ENCODE measurements at places on chromosomes 7 and 10.

DNA sequence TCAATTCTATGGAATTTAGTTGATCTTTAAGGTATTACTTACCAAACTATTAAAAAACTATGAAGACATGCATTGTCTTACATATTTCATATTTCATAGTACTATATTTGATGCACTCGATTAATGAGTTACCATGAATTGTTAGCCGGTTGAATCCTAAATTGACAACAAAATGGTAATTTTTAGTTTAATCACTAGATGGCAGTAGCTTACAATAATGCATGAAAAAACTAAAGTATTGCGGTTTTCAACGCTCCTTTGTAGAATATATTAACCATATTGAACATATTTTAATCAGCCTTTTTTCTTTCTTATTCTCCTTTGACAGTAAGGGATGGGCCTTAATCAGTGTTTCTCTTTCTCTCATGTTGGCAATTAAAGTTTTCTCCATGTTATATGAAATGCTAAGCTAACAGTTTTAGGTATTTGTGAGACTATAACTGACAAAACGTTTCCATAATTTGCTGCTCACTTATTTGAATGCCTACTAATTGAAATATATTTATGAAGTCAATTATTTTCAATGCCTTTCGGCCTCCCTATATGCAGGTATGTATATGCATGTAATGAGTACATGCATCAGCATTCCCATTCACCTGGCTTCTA lies 48.5 kb upstream of the ARL4A start:
- DNase-seq, result peak; percentile 50

DNA sequence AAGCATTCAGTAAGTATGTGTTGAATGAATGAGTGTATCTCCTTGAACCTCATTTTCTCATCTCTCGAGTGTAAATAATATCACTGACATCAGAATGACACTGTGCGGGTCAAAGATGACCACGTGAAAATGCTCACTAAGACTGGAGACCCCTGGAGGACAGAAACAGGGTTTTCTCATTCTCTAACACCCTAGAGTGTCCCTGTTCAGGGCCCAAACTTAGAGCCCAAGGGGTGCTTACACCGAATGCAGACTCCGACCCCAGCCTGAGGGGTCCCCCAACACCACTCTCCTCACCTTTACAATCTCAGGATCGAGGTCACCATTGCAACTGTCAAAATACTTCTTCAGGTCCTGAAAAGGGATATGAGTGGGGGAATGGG lies 1.4 kb downstream of the CDK5 start:
- no peak for DNase-seq

GRCh38 chr10:131576341-131577177 lies 265.0 kb upstream of the TCERG1L start:
- no peak for DNase-seq

DNA sequence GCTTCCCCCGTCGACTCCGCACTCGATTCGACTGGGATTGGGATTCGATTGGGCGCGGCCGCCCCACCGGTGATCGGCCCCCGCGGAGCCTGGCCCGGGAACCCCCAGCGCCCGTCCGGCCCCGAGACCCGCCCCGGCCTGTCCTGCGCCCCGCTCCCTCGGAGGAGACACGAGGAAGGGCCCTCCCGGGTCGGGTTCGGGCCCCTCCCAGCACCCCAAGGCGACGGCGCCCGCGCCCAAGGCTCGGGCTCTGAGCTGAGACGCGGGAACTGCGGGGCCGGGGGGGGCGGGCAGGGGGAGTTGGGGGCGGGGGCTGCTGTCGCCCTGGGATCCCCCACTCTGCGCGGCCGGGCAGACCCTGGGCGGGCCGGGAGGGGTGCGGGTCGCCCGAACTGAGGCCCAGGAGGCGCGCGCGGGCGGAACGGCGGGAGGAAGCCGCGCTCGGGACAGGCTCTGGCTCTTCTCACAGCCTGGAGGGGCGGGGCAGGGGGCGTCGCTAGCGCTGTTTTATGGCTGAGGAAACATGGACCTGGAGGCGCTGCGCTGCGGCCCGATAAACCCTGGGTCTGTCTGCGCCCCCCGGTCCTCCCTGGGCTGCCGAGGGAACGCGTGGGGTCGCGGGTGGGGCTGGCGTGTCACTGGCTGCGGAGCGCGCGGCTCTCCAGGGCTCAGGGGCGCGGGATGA lies 1.7 kb upstream of the NKX6-2 start:
- DNase-seq, result no peak

DNA sequence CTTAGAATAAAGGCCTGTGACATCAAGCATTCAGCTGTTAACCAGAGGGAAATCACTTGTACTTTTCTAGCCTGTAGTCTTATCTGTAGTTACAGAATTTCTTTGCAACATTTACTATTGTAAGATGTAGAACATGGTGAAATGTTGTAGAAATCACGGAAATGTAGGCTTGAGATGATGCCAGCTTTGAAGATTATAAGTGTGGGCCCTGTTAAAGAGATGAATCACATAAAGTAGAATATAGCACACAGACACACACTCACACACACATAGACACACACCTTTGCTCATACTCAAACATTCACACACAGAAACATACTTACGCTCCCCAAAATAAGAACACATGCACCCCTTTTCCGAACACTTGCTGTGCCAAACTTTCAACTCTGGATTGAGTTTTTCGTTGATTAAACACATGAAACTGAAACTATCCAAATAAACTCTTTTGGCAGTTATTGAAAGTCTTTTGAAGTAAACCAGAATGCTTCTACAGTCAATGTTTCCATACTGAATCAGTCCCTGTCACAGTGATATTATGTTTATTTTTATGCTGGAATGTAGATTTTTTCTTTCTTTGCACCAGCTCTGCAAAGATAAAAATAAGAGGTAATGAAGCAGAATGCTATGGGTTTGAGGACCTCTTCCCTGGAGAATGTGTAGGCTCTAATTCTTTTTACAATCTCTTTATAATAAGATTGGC lies 230.3 kb upstream of the MEOX2 start:
- peak; percentile 39 for DNase-seq

DNA sequence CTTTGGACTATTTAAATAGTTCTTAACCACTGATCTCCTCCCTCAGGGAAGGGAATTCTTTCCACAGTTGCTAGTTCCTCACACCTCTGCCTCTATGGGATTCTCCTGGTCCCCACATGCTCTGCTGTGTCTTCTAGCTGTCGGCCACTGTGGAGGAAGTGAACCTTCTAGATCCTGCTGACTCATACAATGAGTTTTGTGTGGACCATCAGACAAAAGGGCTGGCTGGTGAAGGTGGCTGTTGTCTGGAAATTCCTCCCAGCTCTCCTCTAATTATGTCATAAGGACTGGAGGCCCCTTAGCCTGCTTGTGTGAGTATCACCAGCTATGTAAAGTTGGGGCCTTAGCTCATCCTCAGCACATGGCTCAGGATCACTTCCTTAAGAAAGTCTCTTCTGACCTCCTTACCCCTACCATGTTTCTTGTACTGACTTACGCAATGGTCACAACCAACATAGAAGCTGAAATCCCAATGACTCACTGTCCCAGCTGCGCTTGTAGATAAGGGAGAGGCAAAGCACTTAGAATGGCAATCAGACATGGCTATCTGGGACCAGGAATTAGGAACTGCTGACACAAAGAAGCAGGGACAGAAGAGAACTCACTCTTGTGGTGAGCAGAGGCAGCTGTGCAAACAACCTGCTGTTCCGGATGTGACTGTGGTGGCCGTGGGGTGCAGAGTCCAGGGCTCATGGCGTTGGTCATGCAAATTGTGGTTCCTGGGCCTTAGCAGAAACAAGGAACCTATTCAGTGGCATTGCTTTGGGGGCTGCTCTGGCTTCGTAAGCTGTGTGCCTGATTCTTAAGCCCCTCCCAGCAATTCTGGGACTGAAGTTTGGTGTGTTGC lies 2.5 kb upstream of the MACC1 start:
- DNase-seq, result peak; percentile 92

DNA sequence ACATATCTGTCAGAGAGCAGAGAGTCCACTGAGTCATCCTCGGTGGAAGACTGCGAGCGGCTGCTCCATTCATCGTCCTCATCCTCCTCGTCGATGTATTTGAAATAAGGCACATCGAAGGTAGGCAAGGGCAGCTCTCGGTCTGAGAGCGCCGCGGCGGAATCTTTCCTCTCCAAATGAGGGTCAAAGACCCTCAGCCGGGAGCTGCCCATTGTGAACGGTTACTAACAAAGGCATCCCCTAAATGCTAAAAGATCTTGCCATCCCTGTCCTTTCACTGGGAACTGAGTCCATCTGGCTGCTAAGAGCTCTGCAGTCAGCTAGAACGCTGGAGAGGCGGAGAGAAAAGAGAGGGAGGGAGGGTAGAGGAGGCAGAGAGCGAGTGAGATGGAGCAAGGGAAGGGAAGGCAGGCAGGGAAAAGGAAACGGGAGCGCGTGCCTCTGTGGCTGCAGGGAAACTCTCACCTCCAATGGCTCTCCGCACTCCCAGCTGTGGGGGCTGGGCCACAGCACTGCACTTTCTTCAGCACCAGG lies 163.4 kb downstream of the RAPGEF5 start:
- DNase-seq, result peak; percentile 21

DNA sequence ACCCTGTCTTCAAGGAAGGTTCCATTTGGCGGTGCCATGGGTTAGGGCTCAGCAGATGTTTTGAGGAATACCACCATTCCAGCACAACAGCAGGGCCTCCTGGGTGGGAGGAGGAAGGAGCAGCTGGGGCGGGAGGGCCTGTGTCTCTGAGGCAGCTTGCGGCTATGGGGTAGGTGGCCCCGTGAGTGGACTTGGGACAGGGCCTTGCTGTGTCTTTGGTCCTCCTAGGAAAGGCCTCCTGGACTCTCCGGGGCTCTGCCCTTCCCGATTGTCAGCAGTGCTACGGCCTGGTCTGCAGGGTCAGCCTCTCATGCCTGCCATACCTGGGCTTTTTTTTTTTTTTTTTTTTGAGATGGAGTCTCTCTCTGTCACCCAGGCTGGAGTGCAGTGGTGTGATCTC lies 96.7 kb downstream of the PAXIP1 start:
- DNase-seq, result no peak

DNA sequence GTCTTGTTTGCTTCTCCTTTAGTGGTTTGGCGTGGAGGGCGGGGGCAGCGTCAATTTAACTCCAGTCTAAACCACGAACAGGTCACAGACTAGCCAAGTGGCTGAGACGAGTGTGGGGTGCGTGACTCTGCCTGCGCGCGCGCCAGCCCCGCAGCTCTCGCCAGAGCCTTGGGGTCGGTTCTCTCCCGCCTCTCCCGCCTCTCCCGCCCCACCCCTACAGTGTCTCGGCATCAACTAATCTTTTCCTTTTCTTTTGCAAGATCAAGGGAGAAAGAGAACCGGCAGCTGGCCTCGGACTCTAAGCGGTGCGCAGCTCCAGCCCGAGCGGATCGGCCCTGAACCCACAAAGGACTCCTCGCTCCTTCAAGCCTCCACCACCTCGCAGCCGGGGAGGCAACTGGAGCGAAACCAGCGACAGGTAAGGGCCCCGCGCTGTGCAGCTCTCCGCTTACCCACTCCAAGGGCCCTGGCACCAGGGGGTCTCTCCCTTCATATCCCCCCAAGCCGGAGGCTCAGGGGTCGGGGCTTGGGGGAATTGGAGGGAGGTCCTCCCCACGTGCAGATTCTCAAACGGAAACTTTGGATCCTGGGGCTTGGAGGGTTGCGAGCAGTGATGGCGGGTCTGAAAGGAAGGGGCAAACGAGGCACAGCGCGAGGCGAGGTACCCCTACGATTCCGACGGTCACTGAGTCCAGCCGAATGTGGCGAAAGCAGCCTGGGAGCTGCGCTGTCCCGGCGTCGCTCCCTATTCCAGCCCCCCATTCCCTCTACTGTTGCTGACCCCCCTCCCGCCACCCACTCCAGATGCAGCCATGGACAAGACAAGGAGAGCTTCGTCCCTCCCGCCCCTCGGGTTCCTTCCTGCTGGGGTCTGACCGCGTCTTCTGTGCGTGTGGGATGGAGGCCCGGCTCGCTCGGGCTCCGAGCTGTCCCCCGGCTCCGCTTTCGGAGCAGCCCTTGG lies 829 bp downstream of the CHRM2 start:
- DNase-seq, result peak; percentile 39

DNA sequence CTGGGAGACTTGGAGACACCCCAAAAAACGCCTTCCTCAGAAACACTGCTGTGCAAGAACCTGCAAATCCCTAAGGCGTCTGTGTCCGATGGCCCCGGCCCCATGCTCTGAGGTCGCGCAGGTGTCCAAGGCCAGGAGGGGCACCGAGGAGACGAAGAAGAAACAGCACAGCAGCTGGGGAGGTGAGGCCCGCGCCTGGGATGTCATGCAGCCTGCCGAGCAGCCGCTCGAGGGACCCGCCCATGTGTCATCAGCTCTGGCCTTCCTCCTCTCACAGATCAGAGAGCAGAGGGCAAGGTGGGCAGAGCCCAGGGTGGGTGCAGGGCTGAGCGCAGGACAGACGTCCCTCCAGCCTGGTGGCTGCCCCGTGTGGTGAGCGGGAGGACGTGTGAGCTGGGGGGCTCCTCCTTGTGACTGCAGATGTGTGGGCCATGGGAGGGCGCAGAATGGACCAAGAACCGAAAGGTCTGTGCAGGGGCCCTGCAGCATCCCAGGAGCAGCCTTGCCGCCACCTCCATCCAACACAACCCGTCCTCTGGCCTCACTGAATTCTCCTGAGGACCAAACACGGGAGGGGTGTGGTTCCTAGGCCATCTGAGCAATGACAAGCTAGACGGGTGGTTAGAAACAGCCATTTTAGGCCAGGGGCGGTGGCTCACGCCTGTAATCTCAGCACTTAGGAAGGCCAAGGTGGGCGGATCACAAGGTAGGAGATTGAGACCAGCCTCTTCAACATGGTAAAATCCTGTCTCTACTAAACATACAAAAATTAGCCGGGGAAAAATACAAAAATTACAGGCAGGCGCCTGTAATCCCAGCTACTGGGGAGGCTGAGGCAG lies 13.1 kb upstream of the GPER1 start:
- DNase-seq, result no peak

GRCh38 chr10:132920101-132920925 lies 22.1 kb downstream of the CFAP46 start:
- DNase-seq, result no peak

GRCh38 chr10:104329735-104330134 lies 8.5 kb downstream of the ITPRIP start:
- DNase-seq, result peak; percentile 76

DNA sequence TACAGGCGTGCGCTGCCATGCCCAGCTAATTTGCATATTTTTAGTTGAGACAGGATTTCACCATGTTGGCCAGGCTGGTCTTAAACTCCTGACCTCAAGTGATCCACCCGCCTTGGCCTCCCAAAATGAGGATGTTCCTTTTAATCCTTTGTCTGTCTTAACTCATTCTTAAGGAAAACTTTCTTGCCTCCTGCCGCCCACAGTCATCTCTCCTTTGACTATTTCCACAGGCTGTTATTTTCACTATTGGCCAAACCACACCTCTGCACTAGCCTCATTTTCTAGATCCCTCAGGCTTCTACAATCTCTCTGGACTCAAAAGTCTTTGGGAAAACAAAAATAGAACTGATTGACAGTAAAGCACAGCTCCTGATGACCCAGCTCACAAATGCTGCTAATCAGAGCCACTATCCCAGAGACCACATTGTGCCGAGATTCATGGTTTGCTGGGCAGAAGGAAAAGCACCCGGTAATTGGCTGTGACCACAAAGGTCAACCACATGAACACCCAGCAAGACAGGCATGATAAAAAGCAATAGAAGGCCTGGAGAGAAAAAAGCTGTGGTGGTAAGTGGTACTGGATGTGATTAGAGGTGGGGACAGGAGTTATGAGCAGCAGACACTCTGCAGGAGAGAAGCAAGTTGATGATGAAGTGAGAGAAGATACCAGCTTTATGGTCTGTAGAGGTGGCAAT lies 44.1 kb upstream of the ZNRF2 start:
- no peak for DNase-seq

Data from foreskin fibroblast (primary cell).